ENCODE measurements at places on chromosomes 3 and 15.

DNA sequence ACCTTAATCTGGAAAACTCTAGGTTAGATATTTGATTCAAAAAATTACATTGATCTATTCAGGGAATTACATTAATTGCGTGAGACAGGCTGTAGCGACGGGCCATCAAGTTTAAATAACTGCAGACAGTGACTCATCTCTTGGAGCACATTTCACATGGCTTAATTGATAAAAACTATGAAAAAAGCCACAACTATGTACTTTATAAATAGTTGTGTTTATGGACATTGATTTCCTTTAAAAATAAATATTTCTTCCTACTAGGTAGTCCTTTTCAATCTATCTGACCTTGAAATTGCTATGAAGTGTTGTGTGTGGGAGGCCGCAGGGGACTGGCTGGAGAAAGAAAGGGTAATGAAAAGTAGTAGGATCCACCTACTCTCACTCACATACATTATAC is 157.8 kb downstream of the IL1RAP start:
- no peak for DNase-seq

GRCh38 chr3:14487821-14488220 is 52.3 kb downstream of the GRIP2 start:
- DNase-seq = no peak

DNA sequence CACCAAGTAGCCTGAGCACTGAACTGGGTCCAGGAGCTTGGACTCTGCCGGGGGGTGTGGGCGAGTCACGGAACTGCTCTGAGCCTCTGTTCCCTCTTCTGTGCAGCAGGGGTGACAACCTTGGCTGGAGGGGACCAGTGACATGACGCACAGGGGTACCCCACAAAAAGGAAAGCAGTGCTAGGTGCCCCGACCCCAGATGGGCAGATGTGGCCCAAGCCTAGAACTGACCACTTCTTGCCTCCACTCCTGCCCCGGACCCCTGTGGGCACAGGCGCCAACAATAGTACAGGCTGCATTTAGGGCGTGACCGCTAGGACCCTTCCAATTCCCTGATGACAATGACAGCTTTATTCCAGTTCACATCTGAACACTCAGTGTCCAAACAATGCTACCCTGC is 255.9 kb upstream of the LYSMD4 start:
- no peak for DNase-seq

GRCh38 chr3:60246361-60246760 is 1004.9 kb downstream of the FHIT start:
- no peak for DNase-seq

GRCh38 chr15:100253640-100254039 is 88.1 kb downstream of the ADAMTS17 start:
- DNase-seq = no peak

DNA sequence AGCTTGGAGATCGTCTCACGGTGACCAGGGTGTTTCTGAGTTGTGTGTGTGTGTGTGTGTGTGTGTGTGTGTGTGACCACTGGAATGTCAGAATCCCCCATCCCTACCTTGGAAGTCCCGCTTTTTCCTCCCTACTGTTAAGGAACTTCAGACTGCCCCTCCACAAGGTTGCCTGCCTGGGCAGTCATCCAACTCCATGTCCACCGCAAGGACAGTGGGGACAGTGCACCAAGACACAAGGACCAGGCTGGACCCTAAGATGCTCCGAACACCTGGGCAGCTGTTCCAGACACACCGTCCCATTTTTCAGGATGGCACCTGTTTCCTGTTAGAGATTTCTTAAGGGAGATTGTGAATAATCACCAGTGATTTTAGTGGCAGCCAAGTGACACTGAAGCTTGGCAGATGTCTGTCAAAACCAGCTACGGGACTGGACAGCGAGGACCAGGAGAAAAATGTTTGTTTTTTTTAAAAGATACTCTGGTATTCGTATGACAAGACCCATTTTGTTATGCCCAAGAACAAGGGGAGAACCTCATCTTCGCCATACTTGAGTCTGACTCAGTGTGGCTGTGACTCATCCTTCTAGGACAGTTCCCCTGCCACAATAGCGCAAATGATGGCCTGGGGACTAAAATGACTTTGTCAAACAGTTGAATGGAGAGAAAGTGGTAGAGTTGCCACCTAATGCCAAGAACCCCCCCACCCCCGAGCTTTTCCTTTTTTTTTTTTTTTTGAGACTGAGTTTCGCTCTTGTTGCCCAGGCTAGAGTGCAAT is 15.5 kb downstream of the PAQR9 start:
- DNase-seq = no peak

DNA sequence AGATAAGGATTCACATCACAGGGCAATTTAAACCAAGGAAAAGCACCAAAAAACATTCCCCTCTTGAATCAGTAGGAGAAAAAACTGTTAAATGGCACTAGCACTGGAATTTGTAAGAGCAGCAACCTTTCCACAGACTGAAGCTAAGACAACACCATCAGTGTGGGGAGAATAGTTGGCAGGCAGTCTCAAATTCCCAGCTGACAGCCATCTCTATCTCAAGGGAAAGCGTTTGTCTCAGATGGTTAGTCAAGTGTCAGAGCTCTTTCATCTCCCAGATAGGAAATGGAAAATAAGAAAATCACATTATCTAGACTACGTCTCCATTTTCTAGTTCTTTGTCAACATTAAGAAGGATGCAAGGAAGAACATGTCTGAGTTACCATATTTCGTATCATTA is 228.7 kb downstream of the WDR72 start:
- no peak for DNase-seq

DNA sequence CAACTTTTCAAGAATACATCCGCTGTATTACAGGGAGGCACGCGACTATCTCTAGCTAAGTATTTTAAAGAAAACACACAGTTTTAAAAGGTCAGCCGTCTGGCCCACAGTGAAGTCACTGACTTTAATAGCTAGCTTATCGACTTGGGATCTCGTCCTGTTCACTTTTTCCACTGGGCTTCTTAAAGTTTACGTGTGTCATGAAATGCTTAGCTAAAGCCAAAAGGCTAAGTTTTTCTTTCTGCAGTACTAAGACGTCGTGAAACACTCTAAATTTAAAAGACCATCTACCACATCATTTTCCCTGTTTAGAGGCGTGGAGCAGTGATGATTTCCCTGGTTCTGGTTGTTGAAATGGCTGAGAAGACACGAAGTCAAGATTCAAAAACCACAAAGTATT is 27.1 kb downstream of the LRIG1 start:
- DNase-seq = no peak
